IPS DF 19.7 (cell line): ENCODE measurements at places on chromosomes 16 and 17.

DNA sequence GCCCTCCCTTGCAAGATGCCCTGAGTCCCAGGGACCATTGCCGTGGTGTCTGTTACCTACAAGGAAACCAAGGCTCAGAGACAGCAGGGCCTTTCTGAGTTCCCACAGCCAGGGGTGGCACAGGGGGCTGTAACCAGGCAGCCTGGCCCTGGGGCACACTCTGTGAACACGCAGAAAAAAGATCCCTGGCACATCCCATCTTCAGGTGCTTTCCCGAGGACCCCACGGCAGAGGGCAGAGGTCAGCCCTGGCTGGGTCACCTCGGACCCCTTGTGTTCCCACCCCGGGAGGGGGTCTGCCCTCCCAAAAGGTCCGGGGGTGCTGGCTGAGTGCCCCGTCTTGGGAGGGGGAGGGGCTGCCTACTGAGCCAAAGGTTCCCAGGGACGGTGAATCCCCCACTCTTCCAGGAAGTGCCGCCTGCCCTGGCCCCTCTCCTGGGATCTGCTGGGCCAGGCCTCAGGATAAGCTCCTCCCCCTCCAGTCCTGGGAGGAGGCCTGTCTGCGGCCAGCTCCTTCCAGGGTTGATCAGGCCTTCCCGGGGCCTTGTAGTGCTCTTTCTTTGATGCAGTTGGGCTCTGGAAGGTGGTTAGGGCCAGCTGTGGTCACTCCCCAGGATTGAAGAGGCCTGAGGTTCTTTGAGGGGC, 8.1 kb downstream of the GLIS2 start:
- DNase-seq, result no peak

GRCh38 chr17:4721203-4722135, 9.8 kb upstream of the MED11 start:
- no peak for DNase-seq

DNA sequence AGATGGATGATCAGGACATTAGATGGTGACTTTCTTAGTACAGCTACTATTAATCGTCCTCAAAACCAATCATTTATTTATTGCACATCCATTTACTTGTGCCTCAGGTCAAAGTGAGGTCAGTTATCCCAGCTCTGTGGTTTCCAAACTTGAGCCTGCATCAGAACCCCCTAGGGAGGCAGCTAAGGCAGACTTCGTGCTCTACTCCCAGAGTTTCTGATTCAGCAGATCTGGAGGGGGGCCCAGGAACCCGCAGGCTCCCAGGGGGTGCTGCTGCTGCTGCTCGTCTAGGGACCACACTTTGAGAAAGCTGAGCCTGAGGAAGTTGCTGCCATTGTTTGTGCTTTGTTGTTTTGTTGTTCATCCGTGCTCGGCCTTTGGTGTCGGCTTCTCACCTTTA, 44.0 kb upstream of the CLEC18B start:
- DNase-seq, result no peak

- DNase-seq, result no peak
Measured at GRCh38 chr17:18017958-18018357, 21.0 kb downstream of the ATPAF2 start.

- no peak for DNase-seq
Measured at GRCh38 chr17:6574687-6575595, 18.6 kb upstream of the PITPNM3 start.
